ENCODE measurements at places on chromosomes 2 and 18. TPM values are rescaled to one million over a fixed set of nuclear protein-coding genes. Genes with fewer than 3 reads are reported as not detected.

The NTSR2 gene
- not detected for total RNA-seq

The SIGLEC15 gene
- total RNA-seq, result 1.4 TPM

The FIGN gene
- 0.53 TPM for total RNA-seq

The EFR3B gene
- total RNA-seq, result 3.0 TPM

The STPG4 gene
- 0.23 TPM for total RNA-seq

The SLC4A5 gene
- not detected for total RNA-seq

The HOXD8 gene
- 0.23 TPM for total RNA-seq

The PPP1R1C gene
- 0.38 TPM for total RNA-seq

The GPR55 gene
- not detected for total RNA-seq

The CAPN10 gene
- 18.6 TPM for total RNA-seq

The MOGAT1 gene
- total RNA-seq, result not detected

The SDC1 gene
- 9.6 TPM for total RNA-seq

The ZSWIM2 gene
- total RNA-seq, result not detected

The LAMA3 gene
- total RNA-seq, result 0.60 TPM

The SERPINB2 gene
- not detected for total RNA-seq

The NT5DC4 gene
- not detected for total RNA-seq

The FOSL2 gene
- total RNA-seq, result 26.5 TPM

The CEP76 gene
- total RNA-seq, result 8.9 TPM

The REG3A gene
- total RNA-seq, result not detected

The OTOF gene
- total RNA-seq, result under 0.01 TPM

The KIF5C gene
- total RNA-seq, result 0.08 TPM

The SIX3 gene
- total RNA-seq, result not detected

The SNRNP200 gene
- 59.6 TPM for total RNA-seq

The GBX2 gene
- total RNA-seq, result 0.60 TPM

The UGT1A8 gene
- 0.08 TPM for total RNA-seq

The YIPF4 gene
- 11.6 TPM for total RNA-seq
